GM12878 (cell line): ENCODE measurements at places on chromosomes 7 and 10. TPM values are rescaled to one million over a fixed set of nuclear protein-coding genes. Genes with fewer than 3 reads are reported as not detected.

KAZALD1 gene
- total RNA-seq, result 4.3 and 4.7 TPM in 2 replicates

SEMA3A gene
- 0.08 and 0.32 TPM in 2 replicates for total RNA-seq

PDK4 gene
- total RNA-seq, result 0.21 and 0.46 TPM in 2 replicates

SORBS1 gene
- total RNA-seq, result 0.51 and 0.56 TPM in 2 replicates

CYP2W1 gene
- total RNA-seq, result not detected in 2 replicates
